Activated CD8-positive, alpha-beta T cell treated with anti-CD3 and anti-CD28 coated beads for 36 hours (primary cell): ENCODE measurements at places on chromosomes 7 and 10. TPM values are rescaled to one million over a fixed set of nuclear protein-coding genes. Genes with fewer than 3 reads are reported as not detected.
A peak's percentile ranks its signal among the peaks of the same experiment; 100 is the strongest.

Gene VWC2
- total RNA-seq = not detected

Gene SLC39A12
- total RNA-seq = not detected

- H3K36me3 ChIP-seq = no peaks in the 10 kb centered on the region
- no peaks in the 10 kb centered on the region for H3K27me3 ChIP-seq
- no peaks in the 10 kb centered on the region for H3K4me1 ChIP-seq
- DNase-seq = no peak
- H3K27ac ChIP-seq = no peak overlapping the region
- H3K4me3 ChIP-seq = no peak overlapping the region
These were observed 442.5 kb downstream of the SEMA3D start for GRCh38 chr7:84744385-84744784.

DNA sequence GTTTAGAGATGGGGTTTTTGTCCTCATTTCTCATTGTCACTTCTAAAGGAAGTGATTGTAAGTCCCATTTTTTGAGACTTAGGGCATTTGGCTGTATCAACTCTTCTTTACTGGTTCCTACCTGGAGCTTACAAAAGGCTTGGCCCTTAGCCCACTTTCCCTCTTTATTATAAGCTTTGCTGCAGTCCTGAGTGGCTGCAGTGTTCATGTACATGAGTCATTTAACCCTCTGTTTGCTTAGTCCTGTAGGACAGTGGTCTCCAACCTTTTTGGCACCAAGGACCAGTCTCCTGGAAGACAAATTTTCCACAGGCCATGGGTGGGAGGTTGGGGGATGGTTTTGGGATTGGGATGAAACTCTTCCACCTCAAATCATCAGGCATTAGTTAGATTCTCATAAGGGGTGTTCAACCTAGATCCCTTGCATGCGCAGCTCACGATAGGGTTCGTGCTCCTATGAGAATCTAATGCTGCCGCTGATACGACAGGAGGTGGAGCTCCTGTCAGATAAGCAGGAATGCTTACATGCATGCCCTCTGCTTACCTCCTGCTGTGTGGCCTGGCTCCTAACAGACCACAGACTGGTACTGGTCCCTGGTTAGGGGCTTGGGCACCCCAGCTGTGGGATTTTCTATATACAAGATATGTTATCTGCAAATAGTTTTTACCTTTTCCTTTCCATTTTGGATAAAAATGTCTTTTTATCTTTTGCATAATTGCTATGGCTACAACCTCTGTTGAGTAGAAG is 99.7 kb downstream of the CCSER2 start:
- no peak overlapping the region for H3K27ac ChIP-seq
- H3K27me3 ChIP-seq = no peaks in the 10 kb centered on the region
- no peak for DNase-seq
- H3K36me3 ChIP-seq = peaks cover 19% of the 10 kb centered on the region
- no peak overlapping the region for H3K4me3 ChIP-seq

- no peak for DNase-seq
- no peaks in the 10 kb centered on the region for H3K4me1 ChIP-seq
- H3K36me3 ChIP-seq = no peaks in the 10 kb centered on the region
- H3K27me3 ChIP-seq = no peaks in the 10 kb centered on the region
These were observed 48.0 kb upstream of the DAGLB start for GRCh38 chr7:6495597-6496262.

DNA sequence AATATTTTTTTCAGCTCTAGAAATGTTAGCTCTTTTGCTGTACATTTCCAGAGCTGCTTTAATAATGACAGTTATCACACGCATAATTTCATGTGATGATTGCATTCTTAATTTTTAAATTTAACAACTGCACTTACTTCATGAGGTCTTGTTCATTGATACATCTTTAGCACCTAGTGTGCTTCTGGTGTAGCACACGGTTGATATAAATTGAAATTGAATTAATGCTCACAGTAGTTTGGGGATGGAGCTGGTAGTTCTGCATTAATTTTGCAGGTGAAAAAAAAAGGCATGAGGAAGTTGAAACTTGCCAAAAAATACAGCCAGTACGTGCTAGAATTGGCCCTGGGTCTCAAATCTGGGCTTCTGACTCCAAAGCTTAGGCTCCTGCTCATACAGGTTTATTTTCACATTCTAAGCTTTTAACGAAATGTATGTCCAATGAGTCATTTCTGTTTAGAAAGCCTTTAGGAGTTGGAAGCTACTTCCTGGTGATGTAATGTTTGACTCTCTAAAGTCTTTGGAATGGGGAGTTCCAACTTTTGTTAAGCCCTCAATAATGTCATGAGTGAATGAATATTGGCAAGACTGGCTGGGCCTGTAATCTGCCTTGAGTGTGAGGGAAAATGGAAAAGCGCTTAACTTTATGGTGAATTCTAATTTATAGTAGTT is 62.5 kb downstream of the DAGLB start:
- peak overlapping the region; percentile 68 for H3K27ac ChIP-seq
- H3K36me3 ChIP-seq = peaks cover 32% of the 10 kb centered on the region
- peaks cover 56% of the 10 kb centered on the region for H3K4me1 ChIP-seq
- H3K27me3 ChIP-seq = no peaks in the 10 kb centered on the region
- no peak overlapping the region for H3K4me3 ChIP-seq
- DNase-seq = no peak

DNA sequence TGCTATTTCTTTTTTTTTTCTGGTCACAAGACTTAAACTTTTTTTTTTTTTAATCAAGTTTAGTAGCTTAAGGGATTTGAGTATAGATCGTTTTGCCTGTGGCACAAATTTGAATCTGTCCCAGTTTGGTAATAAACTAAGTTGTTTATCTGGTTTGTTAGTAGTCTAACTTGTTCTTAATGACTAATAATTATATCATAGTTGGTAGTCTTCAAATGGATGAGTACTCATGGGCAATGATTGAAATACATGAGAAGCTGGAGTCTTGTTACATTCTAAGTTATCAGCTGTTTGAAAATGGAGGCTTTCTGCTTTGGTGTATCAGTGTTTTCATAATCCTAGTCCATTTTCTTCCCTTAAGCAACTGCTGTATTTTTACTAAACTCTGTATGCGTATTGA is 12.3 kb downstream of the BTAF1 start:
- H3K27me3 ChIP-seq = no peaks in the 10 kb centered on the region
- no peak for DNase-seq
- H3K27ac ChIP-seq = no peak overlapping the region
- H3K4me3 ChIP-seq = no peak overlapping the region
- peaks cover 52% of the 10 kb centered on the region for H3K4me1 ChIP-seq
- H3K36me3 ChIP-seq = peaks cover 56% of the 10 kb centered on the region

DNA sequence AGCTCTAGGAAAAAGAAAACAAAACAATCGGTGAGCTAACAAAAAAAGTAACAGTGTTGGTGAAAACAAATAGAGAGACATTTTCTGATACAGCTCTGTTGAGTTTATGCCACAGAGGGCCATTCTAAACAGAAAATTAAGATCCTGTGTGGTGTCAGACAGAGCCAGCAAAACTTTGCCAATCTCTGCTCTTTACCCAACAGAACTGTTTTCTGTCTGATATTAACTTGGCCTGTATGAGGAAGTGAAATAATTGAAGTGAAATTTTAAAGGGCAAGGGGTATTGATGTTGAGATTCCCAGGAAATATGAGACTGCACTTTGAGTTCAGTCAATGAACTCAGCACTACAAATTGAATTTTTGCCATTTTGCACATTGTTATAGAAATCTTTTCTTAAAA is 101.0 kb downstream of the AOAH start:
- H3K36me3 ChIP-seq = peaks cover 27% of the 10 kb centered on the region
- no peak overlapping the region for H3K4me3 ChIP-seq
- no peak for DNase-seq
- H3K4me1 ChIP-seq = peaks cover 35% of the 10 kb centered on the region

DNA sequence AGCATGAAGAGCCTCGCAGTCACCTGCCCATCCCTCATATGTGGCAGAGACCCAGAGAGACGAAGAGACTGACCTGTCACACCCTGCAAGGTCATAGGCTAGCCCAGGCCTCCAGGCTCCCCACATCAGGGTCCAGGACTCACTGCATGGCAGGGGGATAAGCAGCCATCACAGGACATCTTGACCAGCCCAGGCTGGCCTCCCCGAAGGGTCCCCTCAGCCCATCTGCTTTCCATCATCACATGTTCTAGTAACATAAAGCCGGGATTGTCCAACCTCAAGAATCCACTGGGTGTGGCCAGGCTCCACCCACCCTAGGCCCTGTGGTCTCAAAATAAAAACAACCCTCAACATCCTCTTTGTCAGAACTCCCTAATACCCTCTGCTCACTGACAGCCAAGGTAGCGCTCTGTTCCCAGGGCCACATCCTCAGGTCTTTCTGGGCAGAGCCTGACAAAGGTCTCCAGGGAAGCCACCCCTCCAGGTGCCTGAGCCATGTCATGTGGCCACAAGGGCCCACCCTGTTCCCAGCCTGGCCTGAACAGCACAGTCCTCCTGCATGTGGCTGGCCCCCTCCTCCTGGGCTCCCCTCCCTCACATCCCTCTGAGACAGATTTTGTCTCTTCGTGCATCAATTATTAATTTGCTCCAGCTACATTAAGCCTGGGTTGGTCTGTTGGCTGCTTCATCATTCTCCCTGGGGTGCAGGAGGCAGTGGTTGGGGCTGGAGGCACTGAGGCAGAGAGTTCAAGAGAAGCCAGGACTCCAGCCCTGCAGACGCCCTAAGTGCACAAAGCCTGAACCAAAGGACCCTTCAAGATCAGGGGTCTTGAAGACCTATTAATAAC is 131.8 kb upstream of the UNC5B start:
- no peaks in the 10 kb centered on the region for H3K4me1 ChIP-seq
- no peaks in the 10 kb centered on the region for H3K27me3 ChIP-seq
- DNase-seq = no peak

GRCh38 chr10:70540089-70540788 is 61.7 kb downstream of the PALD1 start:
- H3K27me3 ChIP-seq = no peaks in the 10 kb centered on the region
- H3K4me1 ChIP-seq = no peaks in the 10 kb centered on the region
- no peaks in the 10 kb centered on the region for H3K36me3 ChIP-seq
- H3K4me3 ChIP-seq = no peak overlapping the region
- H3K27ac ChIP-seq = no peak overlapping the region

DNA sequence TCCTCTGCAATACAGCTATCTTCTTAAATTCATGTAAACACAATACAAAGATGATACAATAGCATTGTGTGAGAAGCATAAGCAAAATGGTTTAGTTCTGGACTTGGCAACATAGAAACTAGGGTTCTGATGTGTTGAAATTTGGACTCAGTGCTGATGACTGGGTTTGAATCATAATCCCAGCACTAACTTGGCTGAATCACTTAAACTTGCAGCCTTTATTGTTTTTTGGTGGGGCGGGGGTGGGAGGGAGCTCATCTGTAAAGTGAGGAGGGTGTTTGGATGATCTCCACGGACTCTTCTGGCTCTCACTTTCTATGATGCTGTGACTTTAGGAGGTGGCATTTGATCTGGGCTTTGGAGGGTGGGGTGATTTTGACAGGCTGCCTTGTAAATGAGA is 158.2 kb downstream of the WNT2 start:
- H3K27ac ChIP-seq = no peak overlapping the region
- no peaks in the 10 kb centered on the region for H3K4me1 ChIP-seq
- no peaks in the 10 kb centered on the region for H3K36me3 ChIP-seq
- H3K27me3 ChIP-seq = no peaks in the 10 kb centered on the region
- no peak for DNase-seq
